ENCODE measurements at places on chromosomes 4 and X.
A peak's percentile ranks its signal among the peaks of the same experiment; 100 is the strongest.

DNA sequence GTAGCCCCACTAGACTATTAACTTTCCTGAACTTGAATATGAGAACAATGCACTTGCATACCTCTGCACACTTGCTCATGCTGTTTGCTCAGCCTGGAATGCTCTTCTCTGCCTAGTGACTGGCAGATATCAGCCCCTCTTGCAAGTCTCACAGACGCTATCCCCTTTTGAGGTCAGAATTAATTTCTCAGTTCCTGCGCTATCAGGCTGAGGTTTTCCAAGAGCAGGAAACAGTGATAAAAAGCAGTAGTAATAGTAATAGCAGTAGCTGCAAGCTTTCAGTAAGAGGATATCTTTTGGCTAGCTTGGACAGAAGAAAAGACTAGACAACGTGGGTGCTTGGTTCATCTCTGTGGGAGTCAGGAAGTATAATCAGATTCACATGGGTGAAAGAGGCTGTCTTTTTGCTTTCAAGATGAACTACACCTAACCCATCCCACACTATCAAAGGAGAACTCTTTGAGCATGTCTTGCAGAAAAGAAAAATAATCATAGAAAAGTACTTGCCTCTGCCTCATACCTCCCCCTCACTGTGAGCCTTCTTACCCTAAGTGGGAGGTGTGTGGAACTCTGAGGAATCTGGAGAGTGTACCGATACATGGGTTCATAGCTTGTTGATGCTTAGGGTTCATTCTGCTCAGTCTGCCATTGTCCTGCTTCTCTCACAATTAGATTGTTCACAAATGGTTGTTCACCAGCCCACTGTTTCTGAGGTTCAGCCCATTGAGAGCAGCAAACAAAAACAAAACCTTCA lies 11.3 kb upstream of the DRP2 start:
- DNase-seq = no peak

DNA sequence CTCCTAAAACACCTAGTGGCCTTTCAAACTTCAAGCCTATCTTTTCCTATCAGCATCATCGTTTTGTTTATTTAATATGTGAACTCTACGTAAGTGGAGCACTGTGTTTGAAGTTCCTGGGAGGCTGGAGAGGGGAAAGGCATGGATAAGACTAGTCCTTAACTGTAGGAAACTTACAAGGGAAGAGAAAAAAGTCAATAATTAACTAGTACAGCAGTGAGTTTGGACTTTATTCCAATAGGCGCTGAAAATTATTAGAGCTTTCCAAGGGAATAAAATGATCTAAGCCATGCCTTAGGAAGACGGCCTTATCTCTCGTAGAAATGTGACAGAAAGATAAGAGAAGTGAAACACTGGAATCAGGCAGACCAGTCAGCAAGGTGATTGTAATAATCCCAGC lies 55.3 kb downstream of the AMOT start:
- DNase-seq = no peak

- no peak for DNase-seq
These were observed 4.2 kb upstream of the PYURF start for GRCh38 chr4:88527787-88528186.

DNA sequence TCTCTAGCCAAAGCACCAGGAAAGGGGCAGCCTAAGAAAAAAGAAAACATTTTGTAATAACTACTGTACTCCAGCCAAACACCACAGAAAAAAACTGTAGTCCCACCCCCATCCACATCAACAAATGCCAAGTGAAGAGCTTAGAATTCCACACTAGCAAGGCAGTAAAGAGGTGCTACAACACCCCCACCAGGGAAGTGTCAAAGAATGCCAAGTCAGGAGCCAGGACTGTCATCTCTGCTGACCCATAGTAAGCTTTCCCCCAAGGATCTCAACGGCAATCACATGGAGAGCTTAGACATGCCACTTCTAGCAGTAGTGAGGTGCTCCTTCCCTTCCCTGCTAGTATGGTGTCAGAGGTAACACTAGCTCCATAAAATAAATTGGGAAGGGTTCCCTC lies 34.4 kb upstream of the CCDC160 start:
- no peak for DNase-seq

GRCh38 chr4:3107691-3108121 lies 33.2 kb downstream of the HTT start:
- DNase-seq = no peak

- DNase-seq = no peak
These were observed 38.5 kb upstream of the SHROOM4 start for GRCh38 chrX:50852524-50852923.

DNA sequence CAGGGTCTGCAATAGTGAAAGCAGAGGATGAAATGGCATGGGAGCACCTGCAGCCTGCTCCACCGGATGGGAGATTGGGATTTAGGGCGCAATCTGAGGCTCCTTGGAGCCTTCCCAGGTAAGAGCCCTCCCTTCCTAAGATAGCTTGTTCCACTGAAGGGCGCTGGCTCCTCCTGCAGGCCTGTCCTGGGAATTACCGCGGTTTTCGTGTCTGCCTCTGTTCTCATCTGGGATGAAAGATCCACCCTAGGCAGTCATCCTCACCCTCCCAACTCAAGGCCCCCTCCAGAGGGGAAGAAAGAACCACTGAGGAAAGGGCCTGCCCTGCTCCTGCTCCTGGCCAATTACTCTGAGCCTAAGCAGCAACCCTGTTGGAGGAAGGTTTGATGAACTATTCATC lies 547.5 kb downstream of the SMARCA1 start:
- peak; percentile 1 for DNase-seq

DNA sequence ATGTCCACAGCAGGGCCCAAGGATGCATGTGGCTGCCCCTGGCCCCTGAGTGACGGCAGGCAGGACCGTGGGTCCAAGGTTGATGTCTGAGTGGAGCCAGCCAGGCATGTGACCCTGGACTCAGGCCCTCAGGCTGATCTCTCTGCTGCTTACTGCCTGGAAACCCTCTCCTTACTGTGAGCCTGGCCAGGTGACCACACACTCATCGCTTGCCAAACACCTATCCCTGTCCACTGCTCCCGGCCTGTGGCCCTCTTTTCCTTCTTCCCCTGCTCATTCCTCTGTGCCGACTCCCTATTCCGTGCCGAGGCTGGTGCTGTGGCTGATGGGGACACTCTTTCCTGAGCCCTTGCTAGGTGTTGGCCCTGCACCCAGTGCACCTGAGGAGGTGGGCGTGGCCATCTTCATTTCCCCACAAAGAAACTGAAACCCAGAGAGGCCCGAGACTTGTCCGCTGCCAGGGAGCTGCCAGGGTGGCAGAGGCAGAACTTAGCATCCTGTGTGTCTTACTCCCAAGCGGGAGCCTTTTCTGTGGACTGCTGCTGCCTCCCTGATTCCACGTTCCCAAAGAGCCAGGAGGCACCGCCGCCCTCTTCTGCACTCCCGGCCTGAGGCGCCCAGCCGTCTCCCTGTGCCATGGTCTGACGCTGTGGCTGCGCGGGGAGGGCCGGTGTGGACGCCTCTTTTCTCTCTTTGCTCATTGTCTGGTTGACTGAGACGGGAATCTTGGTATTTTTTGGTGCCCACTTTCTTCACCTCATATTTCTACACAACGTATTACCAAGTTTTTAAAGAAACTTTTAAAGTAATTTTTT lies 11.2 kb upstream of the RNF4 start:
- DNase-seq = no peak

DNA sequence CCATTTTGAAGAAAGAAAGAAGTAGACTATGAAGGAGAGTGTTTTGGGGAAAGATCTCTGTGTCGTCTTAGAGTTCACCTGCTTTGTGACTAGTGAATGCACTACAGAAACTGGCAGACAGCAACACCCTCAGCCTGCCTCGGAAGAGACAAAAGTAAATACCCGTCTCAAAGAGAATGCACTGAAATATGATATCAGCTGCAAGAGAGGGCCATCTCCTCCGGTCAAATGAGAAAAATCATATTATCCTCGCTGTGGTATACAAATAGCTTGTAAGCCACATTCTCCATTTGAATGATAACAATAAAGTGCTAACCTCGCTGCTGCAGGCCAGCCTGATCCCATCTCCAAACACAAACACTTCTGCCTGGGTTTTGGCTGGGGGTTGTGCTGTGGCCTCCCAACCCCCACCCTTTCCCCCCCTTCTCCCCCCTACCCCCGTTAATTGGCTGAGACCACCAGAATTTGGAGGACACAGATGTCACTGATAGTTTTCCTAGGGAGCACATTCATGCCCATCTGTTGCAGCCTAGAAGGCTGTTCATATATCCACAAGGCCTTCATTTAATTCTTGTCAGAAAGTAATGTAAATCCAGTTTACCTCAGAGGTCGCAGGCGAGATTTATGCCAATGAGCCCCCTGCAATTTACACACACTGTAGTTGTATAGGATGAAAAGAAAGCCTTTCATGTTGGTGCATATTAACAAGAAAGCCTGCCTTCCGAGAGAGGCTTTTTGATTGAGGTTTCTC lies 46.3 kb downstream of the ALPK1 start:
- no peak for DNase-seq

GRCh38 chr4:93086356-93086755 lies 742.2 kb upstream of the ATOH1 start:
- DNase-seq = no peak

DNA sequence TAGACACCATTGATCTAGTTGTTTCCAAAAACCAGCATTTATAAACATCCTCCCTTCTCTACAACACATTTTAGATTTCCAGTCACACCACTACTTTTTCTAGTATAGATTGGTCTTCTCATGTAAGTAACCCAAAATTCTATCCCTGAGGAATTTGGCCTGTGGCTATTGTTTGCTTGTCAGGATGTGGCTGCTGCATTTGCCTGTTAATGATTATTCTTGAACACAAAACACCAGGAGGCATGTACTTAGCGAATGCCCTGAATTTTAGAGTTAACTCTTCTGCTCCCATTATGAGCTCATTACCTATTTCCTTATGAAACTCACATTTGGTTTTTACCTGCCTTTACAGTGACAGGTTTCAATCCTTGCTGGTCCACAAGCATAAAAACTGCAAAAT lies 102.0 kb upstream of the FSTL5 start:
- no peak for DNase-seq

DNA sequence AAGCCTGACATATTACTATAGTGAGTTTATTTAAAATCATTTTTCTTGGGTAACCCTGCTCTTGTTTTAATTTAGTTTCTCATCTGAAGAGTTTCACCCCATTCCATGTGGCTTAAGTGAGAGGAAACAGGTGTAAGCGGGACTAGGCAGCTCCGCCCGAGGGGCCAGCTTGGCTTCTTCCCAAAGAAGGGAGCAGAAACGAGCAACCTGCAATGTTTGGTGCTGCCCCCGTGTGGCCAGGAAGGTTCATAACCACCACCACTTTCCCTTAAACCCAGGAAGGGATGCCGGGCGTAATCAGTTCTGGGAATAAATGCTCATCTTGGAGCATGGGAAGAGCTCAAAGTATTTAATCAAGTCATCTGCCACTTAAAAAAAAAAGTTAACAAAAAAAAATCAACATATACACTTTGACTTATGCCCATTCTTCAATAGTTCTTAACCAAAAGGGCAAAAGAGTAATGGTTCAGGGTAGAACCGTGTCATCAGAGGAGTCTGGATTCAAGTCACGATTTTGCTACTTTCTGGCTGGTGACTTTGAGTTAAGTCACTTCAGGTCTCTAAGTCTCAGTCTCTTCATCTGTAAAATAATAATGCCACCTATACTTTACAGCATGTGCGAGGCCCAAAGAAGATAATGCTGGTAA lies 147.9 kb downstream of the NSUN7 start:
- DNase-seq = peak; percentile 74

- no peak for DNase-seq
These were observed 9.9 kb downstream of the LRPAP1 start for GRCh38 chr4:3522326-3522640.

DNA sequence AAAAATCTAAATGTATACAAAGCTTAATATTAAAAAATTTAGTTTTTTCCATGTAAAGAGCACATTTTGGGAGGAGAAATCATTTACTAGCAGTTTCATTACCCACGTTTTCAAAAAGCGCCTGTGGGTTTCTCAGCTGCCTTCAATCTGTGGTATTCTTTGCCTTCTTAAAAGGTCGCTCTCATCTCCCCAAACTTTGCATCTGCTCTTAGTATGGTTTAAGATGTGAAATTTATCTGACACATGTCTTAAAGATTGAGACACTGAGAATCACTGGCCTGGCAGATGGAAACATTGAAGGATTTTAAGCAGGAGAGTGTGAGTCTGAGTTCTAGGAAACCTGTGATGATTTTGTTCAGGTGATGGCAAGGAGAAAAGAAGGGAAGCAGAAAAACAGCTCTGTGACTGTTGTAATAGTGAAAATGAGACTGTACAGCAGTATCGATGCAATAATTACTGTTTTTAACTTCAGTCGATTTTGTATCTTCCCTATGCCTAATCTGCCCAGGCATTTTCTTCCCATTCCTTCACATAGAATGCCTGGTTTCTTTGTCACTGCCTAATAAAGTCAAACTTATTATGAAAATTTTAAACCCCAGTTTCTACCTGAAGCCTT lies 75.9 kb downstream of the PAQR3 start:
- DNase-seq = no peak

DNA sequence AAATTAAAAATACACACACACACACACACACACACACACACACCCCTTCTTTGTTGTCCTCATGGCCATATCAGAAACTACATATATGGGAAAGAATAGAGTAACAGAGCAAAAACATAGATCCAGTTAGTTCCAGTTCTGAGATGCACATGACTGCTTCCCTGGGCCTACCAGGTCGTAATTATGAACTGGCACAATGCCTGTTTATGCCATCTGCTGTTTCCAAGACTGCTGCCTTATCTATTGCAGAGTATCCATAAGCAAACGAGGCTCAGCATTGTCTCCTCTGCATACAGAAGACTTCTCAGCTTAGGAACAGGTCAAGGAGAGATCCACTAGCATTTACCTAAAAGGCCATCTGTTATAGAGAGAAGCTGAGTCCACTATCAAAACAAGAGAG lies 789.0 kb downstream of the TECRL start:
- no peak for DNase-seq
